ENCODE measurements at places on chromosomes 6 and 20.

GRCh38 chr6:158290040-158290439 is 22.2 kb upstream of the TULP4 start:
- no peak for DNase-seq

DNA sequence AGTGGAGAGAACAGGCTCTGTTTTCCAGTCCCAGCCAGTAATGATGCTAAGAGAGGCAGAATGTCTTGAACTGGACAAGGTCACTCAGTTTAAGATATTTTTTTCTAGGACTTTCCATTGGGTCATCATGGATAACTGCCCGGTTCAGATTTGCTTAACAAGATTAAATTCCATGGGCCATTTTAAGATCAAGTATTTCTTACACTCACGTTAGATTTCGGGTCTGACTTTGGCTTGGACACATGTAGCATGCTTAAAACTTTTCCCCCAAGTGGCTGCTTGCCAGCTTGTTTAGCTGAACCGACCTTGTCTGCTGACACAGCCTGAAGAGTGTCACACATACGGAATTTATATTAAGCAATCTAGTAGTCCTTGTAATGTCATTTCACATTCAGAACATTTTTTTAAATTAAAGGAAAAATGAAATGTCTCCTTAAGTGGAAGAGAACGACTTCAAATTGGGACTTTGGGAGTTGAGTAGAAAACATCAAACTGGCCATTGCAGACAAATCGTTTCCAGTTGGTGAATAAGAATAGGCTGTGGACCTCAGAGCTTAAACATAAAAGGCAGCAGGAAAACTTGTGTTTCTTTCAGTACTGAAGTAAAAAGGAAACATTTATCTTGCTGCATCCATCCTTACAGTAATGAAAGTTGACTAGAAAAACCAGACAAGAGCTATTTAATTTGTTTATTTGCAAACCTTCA is 29.0 kb downstream of the ARMC2 start:
- DNase-seq, result no peak

DNA sequence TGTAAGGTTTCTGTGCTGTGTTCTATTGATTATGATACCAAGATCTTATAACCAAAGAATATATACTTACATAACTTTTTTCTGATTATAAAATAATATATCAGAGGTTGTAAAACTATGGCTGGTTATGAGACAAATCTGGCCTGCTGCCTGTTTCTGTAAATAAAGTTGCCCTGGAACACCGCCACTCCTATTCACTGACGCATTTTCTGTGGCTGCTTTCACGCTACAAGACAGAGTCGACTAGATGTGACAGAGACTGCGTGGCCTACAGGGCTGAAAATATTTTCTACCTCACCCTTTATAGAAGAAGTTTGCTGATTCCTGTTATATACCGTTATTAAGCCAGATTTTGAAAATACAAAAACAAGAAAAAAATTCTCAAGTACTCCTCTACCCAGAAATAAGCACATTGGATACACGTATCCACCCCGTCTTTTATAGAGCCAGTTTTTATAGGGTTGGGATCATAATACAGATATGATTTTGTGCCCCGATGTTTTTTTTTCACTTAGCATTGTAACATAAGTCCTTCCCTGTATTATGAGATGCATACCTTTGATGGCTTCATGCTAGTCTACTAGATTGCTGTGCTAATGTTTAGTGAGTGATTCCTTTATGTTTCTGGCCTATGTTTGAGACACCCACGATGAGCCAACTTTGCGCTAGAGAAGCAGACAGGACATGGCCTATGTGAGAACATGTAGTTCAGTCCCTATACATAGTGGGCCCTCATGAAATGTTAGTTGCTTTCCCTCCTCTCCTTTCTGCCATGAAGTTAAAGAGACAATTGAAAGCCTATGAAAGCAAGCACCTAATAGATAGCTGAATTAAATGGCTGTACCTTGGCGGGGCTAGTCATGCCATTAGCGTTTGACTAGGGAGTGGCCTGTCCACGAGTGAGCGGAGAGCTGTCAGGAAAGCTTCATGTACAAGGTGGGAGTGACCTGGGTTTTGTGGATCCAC is 98.1 kb upstream of the KCNK16 start:
- no peak for DNase-seq

DNA sequence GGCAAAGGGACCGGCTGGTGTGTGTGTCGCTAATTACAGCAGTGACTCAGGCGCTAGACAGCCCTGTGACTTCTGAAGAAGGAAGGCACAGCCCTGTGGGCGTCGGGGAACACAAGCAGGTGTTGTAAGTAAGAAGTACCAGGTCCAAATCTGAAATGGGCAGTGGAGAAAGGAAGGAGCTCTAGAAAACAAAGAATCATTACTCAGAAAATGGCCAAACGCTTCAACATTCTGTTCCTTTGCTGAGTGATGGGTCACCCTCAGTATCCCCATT is 106.8 kb downstream of the PXDC1 start:
- DNase-seq, result no peak

DNA sequence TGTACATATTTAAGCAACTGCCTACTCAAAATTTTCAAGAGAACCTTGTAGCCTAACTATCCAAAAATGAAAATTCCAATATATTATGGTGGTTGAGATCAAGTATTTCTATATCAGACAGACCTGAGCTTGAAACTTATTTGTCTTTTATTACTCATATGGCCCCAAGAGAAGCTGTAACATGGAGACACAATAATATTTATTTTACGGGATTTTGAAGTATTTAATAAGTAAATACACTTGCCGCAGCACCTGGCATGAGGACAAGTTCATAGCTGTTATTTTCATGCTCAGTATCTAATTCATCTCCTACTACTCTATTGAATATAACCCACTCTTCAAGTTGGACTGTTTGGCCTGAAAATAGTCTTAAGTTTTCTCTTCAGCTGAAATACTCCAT is 28.0 kb downstream of the PTPRK start:
- DNase-seq, result no peak

DNA sequence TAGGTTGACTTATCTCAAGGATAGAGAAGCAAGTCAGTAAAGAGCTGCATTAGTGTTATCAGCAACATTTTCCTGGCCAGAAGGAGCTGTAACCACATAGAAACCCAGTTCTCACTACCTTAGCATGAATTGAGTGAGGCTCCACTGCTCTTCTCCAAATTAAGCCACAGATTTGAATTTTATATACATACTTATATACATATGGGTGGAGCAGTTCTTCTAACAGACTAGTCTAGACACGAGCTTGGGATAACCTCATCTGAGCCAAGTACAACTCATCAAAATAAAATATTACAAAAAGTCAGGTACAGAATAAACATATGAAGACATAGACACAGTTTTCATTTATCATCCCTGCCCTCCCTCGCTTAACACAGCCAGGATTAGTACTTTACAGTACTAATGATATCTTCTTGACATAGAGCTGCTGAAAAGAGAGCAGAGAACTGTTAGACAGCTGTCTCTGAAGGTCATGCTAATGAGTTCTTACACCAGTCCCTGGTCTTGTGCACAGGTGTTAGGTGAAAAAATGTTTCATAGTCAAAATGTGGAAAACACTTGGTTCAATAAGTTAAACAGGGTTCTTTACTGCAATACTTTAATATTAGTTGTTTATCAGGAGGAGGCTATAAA is 147.4 kb upstream of the HTR1E start:
- no peak for DNase-seq

- no peak for DNase-seq
Observed at GRCh38 chr6:75308250-75308988, 23.8 kb upstream of the TMEM30A start.

- no peak for DNase-seq
Observed at GRCh38 chr6:22218410-22218809, 78.4 kb downstream of the PRL start.
